ENCODE measurements at places on chromosomes 4 and X.
A peak's percentile ranks its signal among the peaks of the same experiment; 100 is the strongest.

DNA sequence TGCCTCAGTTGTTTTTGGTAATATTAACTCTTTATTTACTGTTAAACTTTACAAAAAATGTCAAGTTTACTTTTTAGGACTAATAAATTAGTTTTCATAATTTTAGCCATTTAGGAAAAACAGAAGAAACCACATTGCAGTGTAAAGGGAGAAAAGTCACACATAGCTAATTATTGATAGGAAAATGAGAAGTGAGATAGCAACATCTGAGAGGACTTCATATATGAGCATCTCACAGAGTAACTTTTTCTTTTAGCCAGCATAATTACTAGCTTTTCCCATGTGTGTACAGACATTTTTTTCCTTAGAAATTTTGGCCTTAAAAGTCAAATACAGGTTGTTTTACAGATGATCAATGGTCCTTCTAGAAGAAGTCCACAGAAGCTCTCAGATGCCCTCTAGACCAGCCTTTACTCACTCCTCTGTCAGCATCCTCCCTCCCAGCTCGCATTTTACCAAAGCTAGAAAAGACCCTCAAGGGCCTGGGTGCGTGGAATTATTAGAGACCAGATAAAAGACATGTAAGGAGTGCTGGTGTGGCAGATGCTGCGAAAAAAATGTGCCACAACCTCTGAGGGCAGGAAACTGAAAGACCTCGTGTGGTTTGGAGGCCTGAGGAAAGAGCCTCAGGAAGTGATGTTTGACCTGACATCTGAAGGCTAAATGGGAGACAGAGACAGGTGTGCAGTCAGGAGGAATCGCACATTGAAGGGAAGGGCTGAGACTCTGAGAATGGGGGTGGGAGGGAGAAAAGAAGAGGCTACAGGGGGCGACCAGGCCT lies 156.9 kb downstream of the CBR4 start:
- no peak overlapping the region for H3K4me3 ChIP-seq
- peak overlapping the region; percentile 6 for H3K27ac ChIP-seq
- DNase-seq: no peak
- H3K4me1 ChIP-seq: peaks cover 77% of the 10 kb centered on the region
- H3K36me3 ChIP-seq: peaks cover 36% of the 10 kb centered on the region
- H3K27me3 ChIP-seq: peaks cover 2% of the 10 kb centered on the region

- H3K27ac ChIP-seq: no peak overlapping the region
- no peak for DNase-seq
- H3K4me1 ChIP-seq: no peaks in the 10 kb centered on the region
- H3K4me3 ChIP-seq: no peak overlapping the region
These were observed 447.5 kb upstream of the RASGEF1B start for GRCh38 chr4:81919223-81919622.

GRCh38 chrX:52031371-52031770 lies 37.6 kb downstream of the MAGED4B start:
- H3K4me1 ChIP-seq: no peaks in the 10 kb centered on the region
- DNase-seq: no peak
- H3K27me3 ChIP-seq: no peaks in the 10 kb centered on the region
- no peaks in the 10 kb centered on the region for H3K36me3 ChIP-seq
- H3K4me3 ChIP-seq: no peak overlapping the region

GRCh38 chrX:148380650-148381561 lies 119.5 kb upstream of the AFF2 start:
- H3K27ac ChIP-seq: no peak overlapping the region
- no peaks in the 10 kb centered on the region for H3K4me1 ChIP-seq
- no peaks in the 10 kb centered on the region for H3K27me3 ChIP-seq
- no peaks in the 10 kb centered on the region for H3K36me3 ChIP-seq
- no peak for DNase-seq

- H3K27me3 ChIP-seq: peaks cover 8% of the 10 kb centered on the region
- H3K36me3 ChIP-seq: no peaks in the 10 kb centered on the region
- H3K27ac ChIP-seq: no peak overlapping the region
These were observed 113.3 kb downstream of the EFNB1 start for GRCh38 chrX:68942104-68942503.

- H3K36me3 ChIP-seq: no peaks in the 10 kb centered on the region
- no peak overlapping the region for H3K27ac ChIP-seq
- DNase-seq: no peak
- no peaks in the 10 kb centered on the region for H3K4me1 ChIP-seq
- 0 out of 2 replicates have a peak, but pooled peaks cover 2% of the 10 kb centered on the region for H3K27me3 ChIP-seq
These were observed 1058.9 kb downstream of the C4orf33 start for GRCh38 chr4:130154901-130155300.

All from HFFc6 (cell line).